Fibroblast of the conjunctiva (primary cell): ENCODE measurements at places on chromosomes 13 and 19.

DNA sequence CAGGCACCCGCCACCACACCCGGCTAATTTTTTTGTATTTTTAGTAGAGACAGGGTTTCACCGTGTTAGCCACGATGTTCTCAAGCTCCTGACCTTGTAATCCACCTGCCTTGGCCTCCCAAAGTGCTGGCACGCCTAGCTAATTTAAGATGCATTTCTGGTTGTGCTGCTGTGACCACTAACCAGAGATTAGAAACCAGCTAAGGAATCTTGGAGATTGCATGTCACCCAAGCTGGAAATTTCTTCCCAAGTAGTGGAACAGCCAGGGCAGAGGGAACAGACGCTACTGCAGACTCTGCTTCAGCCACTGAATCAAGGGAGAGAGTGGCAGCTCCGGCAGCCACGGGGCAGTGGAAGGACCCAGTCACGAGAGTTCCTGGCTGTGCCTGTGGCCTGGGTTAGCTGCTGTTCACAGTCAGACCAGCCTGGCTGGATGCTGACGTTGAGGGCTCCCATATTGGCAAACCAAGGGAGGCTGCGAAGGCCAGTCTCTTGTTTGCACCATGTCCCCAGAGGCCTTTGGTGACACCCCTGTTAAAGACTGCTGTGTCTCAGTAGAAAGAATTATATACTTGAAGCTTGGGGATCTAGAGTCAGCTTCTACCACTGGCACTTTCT lies 7.9 kb downstream of the TPM4 start:
- DNase-seq = no peak

- DNase-seq = no peak
Observed at GRCh38 chr13:23129331-23129730, 51.4 kb upstream of the SGCG start.

DNA sequence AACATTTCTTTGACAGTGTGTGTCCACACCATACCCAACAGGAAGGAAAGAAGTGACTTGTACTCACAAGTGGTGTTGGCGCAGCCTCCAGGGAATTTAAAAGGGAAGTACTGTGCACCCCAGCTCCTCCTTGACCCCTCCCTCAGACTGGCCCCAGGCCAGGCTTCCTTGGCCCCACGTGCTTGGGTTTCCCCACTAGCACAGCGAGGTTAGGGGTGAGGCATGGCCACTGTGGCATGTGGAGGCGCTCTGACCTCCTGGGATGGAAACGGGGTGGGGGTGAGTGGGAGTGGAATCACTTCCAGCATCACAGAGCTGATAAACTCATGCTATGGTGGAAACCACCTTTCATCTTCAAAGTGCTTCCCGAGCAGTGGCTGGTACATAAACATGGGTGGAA lies 168.6 kb downstream of the ZNF536 start:
- no peak for DNase-seq

- peak; percentile 17 for DNase-seq
Observed at GRCh38 chr13:73338389-73338788, 279.6 kb downstream of the KLF5 start.

DNA sequence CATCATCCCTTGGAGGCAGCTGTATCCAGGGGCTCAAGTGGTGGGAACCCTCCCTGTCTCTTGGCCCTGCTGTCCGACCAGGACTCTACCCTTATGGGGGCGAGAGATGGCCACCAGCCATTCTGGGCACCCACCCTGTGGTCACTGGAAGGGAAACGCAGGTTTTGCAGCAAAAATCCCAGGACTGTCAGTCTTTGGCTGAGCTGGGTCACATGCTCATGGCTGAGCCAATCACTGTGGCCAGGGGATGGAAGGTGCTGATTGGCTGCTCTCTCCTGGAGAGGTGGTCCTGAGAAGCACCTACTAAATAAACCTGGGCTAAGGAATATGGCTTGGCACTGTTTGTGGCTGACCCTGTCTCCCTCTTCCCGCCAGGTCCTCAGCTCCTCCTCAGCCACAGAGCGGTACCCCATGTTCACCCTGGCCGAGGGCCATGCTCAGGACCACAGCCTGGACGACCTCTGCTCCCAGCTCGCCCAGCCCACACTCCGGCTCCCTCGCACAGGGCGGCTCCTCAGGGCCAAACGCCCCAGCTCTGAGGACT lies 8.9 kb downstream of the ATG4D start:
- DNase-seq = no peak

DNA sequence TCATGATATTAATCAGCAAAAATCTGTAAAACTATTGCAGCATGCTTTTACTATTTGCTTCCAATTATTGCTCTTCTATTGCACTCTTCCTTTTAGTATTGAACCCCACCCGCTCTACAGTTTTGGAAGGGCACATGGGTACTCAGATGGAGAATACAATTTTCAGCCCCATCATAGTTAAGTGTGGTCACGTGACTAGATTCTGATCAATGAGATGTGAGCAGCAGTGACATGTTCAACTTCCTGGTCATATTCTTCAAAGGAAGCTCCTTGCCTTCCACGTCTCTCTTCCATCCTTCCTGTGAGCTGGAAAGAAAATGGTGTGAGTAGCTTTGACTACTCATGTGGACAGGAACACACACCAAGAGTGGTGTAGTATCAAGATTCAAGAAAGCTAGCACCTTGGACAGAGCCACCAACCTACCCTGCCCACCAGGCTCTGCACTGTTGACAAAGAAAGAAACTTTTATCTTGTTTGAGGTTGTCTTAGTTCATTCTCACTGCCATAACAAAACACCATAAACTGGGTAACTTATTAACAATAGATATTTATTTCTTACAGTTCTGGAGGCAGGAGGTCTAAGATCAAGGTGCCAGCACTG lies 3.8 kb upstream of the FGF14 start:
- no peak for DNase-seq

DNA sequence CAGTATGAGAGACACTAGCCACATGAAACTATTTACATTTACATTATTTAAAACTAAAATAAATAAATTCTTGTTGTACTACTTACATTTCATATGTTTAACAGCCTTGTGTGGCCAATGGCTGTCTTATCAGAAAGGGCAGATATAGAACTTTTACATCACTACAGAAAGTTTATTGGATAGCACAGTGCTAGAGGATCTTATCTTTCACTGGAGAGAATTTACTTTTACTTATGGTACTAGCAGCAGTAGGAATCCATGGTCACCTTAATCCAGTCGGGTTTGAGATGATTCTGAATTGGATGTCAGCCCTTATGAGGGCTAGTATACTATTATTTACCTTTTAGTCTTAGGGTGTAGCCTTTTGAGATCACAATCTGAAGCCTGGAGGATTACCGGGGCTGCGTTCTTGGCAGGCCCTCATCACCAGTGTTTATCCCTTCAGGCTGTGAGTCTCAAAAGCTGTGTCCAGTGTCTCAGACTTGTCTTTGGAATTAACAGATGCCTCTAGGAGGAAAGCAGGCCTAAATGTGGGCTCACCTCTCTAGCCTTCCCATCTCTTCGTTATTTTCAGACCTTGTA lies 21.7 kb downstream of the IFT88 start:
- no peak for DNase-seq

DNA sequence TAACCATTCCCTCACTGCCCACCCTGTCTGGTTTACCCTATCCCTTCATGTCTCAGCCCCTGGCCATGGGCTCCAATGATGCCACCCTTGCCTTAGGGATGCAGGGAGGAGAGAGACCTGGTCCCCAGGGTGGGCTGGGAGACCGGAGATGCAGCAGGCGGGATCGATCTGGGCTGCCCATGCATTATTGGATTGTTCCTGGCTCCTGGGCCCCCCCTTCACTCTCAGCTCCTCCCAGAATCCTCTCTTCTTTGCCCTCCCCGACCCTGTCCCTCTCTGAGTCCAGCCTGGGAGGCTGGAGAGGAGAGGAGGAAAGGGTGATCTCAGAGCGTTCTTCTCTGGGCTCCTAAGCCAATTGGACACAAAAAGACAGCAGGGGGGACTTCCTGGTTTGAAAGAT lies 5.8 kb downstream of the KASH5 start:
- no peak for DNase-seq

DNA sequence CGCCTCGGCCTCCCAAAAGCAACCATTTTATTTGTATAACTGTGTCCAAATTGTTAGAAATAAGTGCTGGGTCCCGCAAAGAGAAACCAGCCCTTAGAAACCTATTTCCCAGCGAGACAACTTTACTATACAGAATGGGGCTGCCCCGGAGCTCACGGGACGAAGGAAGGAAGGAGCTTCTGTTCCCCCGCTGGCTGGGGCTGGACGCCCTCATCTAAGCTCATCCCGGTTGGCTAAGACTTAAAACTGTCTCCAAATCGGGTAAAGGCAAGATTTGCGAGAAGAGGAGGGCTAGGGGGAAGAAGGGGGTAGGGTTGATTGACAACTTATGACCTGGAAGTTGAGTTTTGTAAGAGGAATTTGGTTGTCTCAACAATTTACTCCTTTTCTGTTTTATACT lies 12.3 kb upstream of the BSG start:
- no peak for DNase-seq

DNA sequence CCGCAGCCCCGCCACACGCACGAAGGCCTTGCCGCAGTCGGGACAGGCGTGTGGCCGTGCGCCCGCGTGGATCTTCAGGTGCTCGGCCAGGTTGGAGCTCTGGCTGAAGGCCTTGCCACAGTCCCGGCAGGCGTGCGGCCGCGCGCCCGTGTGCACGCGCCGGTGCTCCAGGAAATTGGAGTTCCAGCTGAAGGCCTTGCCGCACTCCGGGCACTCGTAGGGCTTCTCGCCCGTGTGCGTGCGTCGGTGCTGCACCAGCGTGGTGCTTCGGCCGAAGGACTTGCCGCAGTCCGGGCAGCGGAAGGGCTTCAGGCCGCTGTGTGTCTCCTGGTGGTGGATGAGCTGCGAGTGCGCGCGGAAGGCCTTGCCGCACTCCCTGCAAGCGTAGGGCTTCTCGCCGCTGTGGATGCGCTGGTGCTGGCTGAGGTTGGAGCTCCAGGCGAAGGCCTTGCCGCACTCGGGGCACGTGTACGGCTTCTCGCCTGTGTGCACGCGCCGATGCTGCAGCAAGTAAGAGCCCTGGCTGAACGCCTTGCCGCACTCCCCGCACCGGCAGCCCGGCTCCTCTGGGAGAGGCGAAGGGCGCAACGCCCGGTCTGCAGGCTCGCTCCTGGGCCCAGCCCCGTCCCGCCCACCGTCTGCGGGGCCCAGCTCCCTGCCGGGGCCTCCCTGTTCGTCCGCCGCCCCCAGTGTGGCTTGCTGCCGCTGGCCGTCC lies 3.6 kb upstream of the A1BG start:
- DNase-seq = no peak
